ENCODE measurements at places on chromosomes 4 and X.
A peak's percentile ranks its signal among the peaks of the same experiment; 100 is the strongest.

DNA sequence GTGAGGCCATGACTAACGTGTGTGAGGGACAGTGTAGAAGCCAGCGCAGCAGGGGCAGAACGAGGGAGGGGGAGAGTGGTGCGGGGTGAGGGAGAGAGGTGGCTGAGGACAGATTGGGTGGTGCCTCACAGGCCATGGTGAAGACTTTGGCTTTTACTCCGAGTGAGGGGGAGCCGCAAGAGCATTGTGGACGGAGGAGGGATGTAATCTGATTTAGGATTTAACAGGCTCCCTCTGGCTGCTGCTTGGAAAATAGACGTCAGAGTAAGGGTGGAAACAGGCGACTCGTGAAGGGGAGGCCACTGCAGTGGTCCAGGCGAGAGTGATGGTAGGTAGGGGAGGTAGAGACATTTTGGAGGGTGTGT lies 13.0 kb downstream of the PPP1R3F start:
- DNase-seq = no peak

GRCh38 chr4:158873795-158874401 lies 105.1 kb downstream of the FNIP2 start:
- DNase-seq = peak; percentile 82

DNA sequence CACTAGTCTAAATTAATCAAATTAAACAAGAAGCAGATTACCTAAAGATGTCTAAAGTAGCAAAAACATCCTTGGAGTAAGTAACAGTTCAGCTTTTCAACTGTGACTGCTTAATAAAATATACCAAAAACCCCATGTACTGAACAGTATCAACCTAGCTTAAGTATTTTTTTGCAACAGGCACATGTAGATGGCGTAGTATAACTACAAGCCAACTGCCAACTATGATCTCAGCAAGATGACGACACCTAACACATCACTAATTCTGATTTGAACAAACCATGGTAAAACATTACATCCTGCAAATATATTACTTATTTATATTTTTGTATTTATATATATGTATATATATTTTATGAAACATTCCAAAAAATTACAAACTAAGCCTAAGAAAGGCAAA lies 24.5 kb downstream of the DHX15 start:
- no peak for DNase-seq

GRCh38 chr4:146514651-146515357 lies 6.9 kb downstream of the SLC10A7 start:
- DNase-seq = no peak

DNA sequence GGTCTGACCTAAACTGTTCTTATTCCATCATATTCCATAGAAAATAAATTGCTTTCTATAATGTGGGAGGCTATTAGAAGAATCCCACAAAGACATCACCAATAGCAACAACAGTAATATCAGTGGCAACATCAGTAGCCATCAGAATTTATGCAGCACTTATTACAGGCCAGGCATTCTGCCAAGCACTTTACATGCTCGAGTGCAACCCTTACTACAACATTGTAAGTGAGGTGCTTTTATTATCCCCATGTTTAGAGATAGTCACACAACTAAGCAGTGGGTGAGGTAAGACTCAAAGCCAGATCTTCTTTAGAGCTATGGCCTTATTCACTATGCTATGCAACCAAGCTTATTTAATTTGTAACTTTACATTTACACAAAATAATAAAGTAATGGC lies 317.1 kb upstream of the BMP3 start:
- DNase-seq = no peak

GRCh38 chr4:112418092-112418491 lies 97.9 kb downstream of the NEUROG2 start:
- no peak for DNase-seq

GRCh38 chr4:46937493-46937892 lies 28.4 kb upstream of the COX7B2 start:
- DNase-seq = no peak

- no peak for DNase-seq
Measured at GRCh38 chr4:32607978-32608377, 1887.8 kb downstream of the PCDH7 start.

Data from HS-27A (cell line).